ENCODE measurements at places on chromosomes 7 and 10.
A peak's percentile ranks its signal among the peaks of the same experiment; 100 is the strongest.

DNA sequence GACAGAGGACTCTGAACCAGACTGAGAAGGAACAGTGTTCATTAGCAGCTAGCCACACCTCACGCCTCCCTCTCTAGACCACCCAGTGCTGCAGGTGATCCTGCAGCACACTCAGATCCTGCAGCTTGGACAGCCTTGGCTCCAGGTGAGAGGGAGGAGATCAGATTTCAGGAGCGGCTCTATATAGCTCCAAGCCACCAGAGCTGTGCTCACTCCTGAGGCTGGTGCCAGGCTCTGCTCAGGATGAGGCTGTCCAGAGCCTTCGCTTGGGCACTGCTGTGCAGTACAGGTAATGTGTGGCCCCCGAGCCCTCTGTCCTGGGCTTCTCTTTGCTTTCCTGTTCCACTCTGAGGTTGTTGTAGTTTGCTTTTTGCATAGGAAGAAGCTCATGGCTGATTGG, 42.4 kb downstream of the C10orf120 start:
- DNase-seq = no peak

DNA sequence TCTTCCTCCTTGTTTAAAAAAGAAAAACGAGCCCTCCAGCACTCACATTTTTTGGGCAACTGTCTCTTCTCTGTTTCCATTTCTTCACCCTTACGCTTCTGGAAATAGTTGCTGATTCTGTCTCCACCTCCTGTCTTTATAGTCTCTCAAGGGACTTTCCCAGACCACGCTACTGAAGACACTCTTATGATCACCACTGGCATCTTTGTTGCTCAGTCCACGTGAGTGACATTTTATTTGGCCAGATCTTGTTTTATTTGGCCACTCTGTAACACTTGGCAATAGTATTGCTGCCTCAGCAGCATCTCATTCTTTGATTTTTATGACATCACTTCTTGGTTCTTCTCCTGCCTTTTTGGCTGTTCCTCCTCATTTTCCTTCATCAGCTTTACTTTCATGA, 21.6 kb upstream of the NME8 start:
- DNase-seq = no peak

- no peak for DNase-seq
Observed at GRCh38 chr10:45151467-45152214, 150.9 kb downstream of the ZNF22 start.

- no peak for DNase-seq
Observed at GRCh38 chr7:136857573-136857972, 10.9 kb upstream of the CHRM2 start.

GRCh38 chr10:299512-299911, 164.3 kb downstream of the ZMYND11 start:
- DNase-seq = no peak

- DNase-seq = no peak
Observed at GRCh38 chr7:102205915-102206314, 80.8 kb upstream of the SH2B2 start.

DNA sequence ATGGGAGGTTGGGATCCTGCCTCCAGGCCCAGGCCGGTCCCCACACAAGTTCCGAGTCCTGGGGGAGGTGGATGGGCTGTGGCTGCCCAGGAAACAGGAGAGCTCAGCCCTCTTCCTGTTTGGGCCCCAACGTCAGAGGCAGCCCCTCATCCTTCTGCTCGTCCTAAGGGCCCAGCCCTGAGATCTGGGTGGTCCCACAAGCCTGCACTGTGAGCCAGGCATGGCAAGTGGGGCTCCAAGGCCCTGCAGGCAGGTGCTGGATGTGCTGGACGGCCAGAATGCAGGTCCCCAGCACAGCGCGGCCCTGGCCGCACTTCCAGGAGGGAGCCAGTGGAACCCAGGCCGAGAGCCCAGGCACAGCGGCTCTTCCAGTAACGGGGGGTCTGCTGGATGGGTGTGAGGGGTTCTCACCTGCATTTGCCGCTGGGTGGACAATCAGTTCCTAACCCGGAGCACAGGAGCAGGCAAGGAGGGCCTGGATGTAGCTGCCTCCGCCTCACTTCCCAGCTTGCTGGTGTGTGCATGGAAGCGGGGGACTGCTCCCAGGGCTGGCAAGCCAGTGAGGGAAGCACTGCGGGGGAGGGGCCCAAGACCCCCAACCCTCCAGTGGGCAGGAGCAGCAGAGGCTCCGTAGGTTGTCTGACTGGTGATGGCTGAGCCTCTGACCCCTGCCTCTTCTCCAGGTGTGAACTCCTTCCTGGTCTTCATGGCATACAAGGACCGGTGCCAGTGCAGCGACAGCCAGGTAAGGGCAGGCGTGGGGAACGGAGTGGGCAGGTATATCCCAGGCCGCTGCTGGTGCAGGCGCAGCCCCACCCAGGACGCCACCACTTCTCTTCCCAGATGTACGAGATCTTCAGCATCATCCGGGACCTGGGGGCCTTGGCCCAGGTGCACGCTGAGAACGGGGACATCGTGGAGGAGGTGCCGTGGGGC, 9.7 kb downstream of the DPYSL4 start:
- no peak for DNase-seq

DNA sequence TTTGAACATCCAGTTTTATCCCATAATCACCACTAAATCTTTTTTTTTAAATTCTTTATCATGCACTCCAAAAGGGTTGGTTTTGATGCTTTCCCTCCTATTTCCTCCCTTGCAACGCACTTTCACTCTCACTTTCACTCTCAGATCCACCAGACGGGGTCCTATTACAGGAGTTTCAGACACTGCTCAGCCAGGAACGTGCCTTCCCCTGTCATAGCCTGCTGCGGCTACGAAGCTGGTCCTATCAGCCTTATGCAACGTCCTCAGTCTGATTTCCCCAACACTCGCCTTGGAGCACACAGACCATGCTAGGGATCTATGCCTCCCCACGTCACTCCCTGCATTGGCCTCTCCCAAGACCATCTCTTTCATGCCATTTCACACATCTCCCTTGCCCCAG, 23.4 kb downstream of the ZPBP start:
- no peak for DNase-seq

- peak; percentile 44 for DNase-seq
Observed at GRCh38 chr7:99579956-99580777, 17.9 kb upstream of the TMEM225B start.

DNA sequence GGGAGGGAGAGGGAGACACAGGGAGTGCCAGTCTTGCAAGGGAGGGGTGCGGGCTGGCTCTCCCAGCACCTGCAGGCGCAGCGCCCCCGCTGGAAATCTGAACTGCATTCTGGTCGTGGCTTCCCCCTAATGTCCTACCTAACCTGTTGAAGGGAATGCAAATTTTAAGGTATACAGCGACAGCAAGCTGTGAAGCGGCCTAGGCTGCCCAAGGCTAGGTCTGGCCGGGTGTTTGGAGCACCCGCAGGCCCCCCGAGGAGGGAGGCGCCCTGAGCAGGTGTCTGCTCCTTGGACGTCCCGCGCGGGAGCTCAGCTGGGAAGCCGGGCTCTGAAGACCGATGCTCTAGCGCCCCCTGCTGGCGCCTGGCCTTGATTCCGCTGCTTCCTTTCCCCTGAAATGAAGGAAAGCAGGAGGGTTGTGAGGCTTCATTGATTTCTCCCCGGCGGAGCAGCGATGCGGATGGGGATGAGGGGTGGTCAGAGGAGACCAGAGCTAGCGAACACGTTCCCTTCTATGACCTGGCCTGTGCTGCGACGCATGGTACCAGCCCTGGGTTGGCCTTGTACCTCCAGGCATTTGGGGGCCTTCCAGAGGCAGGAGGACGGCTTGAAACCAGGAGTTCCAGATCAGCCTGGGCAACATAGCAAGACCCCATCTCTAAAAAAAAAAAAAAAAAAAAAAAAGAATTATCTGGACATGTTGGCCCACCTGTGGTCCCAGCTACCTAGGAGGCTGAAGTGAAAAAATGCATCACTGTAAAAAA, 601.3 kb downstream of the GALNT17 start:
- peak; percentile 73 for DNase-seq

GRCh38 chr10:14474656-14475055, 143.9 kb upstream of the FRMD4A start:
- no peak for DNase-seq

DNA sequence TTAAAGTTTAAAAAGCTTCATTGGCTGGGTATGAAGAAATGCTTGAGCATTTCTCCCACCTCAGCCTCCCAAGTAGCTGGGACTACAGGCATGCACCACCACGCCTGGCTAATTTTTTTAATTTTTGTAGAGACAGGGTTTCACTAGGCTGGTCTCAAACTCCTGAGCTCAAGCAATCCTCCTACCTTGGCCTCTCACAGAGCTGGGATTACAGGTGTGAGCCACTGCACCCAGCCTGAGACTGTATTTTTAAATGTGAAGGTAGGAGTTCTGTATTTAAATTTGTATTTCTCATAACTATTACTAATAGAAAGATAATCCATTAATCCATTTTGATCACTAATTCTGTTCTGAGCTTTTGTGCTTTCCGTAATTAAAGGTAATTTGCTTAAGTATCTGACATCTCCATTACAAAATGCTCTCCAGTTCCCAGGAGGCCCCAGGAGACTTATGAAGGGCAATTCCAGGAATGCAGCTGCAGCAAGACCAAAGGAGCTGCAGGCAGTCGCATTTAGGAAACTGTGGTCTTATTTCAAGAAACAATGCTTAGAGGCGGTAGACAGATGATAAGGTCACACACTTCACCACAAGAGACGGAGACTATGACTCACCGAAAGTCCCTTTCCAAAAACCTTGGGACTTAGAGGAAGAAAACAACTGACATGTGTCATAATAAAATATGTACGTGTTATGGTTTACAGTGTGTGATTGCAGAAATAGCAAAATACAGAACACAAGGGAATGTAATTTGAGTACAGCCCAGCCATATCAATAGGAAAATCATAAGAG, 23.3 kb downstream of the YAE1 start:
- peak; percentile 65 for DNase-seq

GRCh38 chr10:122029499-122030199, 40.7 kb downstream of the TACC2 start:
- no peak for DNase-seq

DNA sequence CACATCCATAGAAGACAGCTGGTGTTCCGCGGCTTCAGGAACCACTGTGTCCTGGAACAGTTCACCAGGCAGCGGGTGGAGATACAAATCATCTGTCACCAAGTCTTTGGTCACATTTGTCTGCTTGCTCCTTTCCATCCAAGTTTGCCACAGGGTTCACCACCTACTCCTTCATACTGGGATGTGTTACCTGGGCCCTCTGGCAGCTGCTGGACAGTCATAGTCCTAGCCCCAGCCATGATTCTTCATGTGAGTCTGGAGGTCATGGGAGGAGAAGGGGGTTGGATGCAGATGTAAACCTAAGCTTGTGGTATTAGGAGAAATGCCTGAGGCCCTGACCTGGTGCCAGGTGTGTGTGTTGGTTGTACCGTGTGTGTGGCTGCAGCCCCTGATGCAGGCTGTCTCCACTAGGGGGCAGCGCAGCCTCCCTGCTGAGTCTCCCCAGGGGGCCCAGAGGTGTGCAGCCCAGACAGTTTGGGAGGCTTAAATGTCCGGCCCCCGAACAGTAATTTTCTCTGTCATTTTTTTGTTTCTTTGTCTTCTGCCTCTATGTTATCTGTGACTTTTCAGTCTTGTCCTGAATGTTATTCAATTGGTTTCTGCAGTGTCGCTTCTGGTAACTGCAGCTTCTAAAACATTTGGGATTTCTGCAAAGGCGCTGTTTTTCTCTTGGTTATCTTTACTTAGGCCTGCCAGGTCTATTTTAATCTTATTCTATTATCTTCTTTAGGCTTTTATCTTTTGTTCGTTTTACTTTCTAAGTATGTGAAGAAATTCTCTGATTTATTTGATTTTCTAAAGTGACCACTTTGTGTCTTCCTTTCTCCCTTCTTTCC, 14.8 kb downstream of the NPS start:
- DNase-seq = peak; percentile 38

- no peak for DNase-seq
Observed at GRCh38 chr10:48785796-48786195, 101.1 kb downstream of the WDFY4 start.

DNA sequence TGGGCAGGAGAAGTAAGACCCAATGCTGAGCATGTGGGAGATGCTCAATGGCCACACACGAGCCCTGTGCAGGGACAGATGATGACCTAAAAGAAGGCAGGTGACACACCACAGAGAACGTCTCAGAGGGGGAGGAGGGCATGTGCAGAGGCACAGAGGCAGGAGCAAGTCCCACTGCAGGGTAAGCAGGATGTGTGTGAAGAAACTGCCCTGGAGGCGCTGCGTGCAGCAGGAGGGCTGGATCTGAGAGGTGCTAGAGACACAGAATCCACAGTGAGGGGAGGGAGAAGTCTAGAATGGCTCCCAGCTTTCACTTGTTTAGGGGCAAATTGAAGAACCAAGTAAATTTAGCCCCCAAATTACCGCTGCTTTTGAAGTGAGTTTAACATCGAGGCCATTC, 14.9 kb downstream of the DYDC2 start:
- DNase-seq = no peak

GRCh38 chr7:121286742-121287734, 41.8 kb upstream of the WNT16 start:
- no peak for DNase-seq

- DNase-seq = no peak
Observed at GRCh38 chr10:63763744-63764143, 242.5 kb downstream of the REEP3 start.

GRCh38 chr10:30047924-30048531, 11.4 kb downstream of the JCAD start:
- DNase-seq = no peak

GRCh38 chr10:53978301-53978700, 822.7 kb downstream of the PCDH15 start:
- DNase-seq = no peak

DNA sequence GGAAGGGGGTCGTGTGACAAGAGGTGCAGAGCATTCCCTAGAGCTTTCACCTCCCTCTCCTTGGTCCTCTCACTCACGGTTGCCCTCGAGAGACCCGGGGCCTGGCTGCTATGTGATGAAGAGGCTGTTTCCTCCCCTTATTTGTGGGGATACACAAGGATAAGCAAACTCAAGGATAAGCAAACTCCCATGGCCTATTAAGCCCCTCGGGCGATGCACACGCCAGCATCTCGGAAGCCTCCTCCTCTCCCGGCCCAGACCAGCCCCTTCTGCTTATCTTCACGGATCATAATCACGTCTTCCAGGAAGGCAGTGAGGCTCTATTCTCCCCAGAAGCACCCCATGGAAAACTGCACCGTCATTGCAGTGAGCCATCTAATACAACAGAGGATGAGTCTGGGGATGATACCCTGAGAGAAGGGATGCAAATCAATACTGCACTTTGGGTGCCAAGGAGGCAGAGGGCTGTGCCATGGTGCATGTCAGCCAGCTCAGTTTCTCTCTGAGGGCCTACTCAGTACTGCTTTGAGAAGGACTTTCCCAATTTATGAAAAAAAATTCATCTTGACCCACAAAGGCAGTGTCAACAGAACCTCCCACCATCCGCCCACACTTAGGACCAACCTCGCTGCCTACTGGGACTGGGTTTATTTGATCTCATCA, 22.2 kb downstream of the TMEM273 start:
- no peak for DNase-seq

- no peak for DNase-seq
Observed at GRCh38 chr7:55965805-55966421, 1.5 kb downstream of the NIPSNAP2 start.
